Activated B cell treated with CpG ODN at 0.5 μM for 24 hours (primary cell): ENCODE measurements at places on chromosomes 3 and 15. TPM values are rescaled to one million over a fixed set of nuclear protein-coding genes. Genes with fewer than 3 reads are reported as not detected.

Gene SHQ1
- 21.2 and 25.3 TPM in 2 replicates for total RNA-seq

- DNase-seq = no peak
Measured at GRCh38 chr3:71887256-71887655, 102.3 kb upstream of the PROK2 start.

DNA sequence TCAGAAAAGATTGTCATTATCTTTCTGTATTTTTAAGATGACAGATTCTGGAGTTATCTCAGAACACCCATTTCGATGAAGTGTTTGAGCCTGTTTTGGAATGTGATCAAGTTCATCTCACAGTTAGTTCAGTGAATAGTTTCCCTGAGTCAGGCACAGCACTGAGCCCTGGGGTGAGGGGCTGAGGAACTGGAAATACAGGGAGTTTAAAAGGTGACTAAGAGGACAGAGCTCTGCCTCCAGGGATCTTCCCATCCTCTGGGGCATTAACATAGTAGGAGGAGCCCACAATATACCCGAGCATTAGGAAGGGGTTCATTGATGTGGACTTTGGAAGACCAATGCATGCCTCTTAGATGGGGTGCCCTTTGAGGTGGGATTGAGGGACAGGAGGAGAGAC, 355.1 kb downstream of the CLSTN2 start:
- DNase-seq = no peak

GRCh38 chr15:38441130-38441519, 12.8 kb upstream of the FAM98B start:
- no peak for DNase-seq

DNA sequence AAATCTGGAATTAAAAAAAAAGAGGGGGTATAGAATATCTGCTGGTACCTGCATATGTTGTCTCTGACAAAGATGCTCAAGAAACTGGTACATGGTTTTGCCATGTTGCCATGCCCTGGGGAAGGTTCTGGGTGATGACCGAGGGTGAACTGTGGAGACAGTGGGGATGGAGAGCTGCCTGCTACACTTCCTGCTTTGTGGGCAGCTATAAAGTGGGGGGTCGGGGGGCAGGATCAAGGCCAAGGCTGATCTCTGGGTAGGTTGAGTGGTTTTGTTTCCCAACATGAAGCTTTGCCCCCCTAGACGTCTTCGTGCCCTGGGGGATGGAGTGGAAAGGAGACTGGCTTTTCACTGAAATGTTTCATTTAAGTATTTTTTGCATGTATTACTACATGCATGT, 74.6 kb downstream of the IQSEC1 start:
- no peak for DNase-seq

- no peak for DNase-seq
Measured at GRCh38 chr3:149917124-149917667, 53.5 kb downstream of the PFN2 start.

Gene MYLK
- total RNA-seq = not detected in 2 replicates

Gene TATDN2
- total RNA-seq = 55.6 and 56.2 TPM in 2 replicates

- DNase-seq = no peak
Measured at GRCh38 chr3:87125116-87125515, 102.0 kb upstream of the CHMP2B start.

- DNase-seq = no peak
Measured at GRCh38 chr3:155983834-155984474, 113.5 kb downstream of the GMPS start.

Gene CD86
- 31.2 and 31.7 TPM in 2 replicates for total RNA-seq
